Pulmonary artery endothelial cell (primary cell): ENCODE measurements at places on chromosomes 11 and 22. TPM values are rescaled to one million over a fixed set of nuclear protein-coding genes. Genes with fewer than 3 reads are reported as not detected.

OR4D5 gene
- not detected in 2 replicates for total RNA-seq

DNA sequence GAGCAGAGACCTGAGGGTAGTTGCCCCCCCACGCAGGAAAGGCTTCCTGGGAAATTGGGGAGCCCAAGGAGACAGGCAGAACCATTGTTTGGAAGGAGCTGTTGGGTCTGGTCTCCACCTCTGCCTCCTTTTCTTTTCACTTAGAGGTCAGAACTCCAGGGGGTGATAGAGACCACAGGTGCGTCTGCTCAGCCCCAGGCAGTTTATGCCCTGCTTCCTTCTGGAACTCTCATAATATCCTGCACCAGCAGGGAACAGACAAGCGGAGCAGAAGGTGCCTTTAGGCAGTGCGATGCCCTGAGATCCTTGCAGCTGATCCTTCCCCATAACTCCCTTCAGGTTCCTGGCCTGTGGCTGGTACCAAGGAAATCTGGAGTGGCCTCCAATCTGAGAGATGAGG, 120.2 kb downstream of the NECTIN1 start:
- DNase-seq: no peak

TSPAN4 gene
- 103 and 115 TPM in 2 replicates for total RNA-seq

GRCh38 chr22:35601743-35602615, 15.2 kb downstream of the MB start:
- DNase-seq: no peak

SPTBN2 gene
- 34.0 and 67.0 TPM in 2 replicates for total RNA-seq
